GM12864 (cell line): ENCODE measurements at places on chromosomes 5 and 9.
A peak's percentile ranks its signal among the peaks of the same experiment; 100 is the strongest.

DNA sequence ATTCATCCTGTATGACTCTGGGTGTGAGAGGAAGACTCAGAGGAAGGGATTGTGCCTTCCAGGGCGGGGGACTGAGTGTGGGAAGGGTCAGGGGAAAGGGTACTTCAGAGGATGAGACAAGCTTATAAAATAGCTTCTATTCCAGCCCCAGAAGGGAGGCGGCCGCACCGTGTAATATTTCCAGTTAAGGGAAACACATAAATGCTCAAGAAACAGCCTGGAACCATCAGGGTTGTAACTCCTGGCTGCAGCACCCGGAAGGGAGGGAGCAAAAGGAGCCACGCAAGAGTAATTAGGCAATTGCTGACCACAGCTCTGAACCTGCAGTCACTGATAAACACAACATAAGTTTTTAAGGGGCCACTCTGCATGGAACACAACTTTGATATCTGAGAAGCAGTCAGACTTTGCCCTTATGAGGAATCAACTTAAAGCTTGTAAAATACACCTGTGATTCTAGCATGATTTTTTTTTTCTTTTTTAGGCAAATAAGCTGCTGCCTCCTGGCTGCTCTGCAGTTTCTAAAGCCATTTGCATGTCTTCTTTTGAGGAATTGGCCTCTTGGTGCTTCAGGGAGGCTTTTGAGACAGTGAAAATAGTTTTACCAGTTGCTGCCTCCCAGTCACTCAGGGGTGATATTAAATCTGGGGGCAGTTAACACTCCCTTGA, 382.7 kb downstream of the ENC1 start:
- DNase-seq = peak; percentile 40

DNA sequence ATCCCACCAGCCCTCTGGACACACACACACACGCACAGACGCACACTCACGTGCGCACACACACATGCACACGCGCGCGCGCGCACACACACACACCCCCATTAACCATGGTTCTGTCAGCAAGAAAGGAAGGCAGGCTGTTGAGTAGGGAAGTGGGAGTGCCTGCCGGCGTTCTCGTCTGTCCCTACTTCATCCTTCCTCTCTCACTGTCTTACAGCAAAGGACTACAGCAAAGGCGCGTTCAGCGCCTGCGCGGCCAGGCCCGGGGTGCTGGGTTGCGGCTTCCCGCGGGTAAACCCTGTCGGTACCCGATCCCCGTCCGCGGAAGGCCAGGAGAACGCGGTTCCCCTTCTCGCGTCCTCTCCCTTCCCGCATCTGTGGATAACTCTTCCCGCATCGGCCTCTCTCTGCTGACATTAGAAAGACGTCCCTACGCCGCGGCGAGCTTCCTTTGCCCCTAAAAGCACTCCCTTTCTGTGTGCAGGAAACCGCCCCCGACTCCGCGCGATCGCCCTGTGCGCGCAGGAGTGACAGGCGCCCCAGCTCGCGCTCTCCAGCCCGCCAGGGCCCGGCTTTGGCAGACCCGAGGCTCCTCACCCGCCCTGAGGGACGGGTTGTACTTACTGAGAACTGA, 219.2 kb downstream of the AGTPBP1 start:
- no peak for DNase-seq

DNA sequence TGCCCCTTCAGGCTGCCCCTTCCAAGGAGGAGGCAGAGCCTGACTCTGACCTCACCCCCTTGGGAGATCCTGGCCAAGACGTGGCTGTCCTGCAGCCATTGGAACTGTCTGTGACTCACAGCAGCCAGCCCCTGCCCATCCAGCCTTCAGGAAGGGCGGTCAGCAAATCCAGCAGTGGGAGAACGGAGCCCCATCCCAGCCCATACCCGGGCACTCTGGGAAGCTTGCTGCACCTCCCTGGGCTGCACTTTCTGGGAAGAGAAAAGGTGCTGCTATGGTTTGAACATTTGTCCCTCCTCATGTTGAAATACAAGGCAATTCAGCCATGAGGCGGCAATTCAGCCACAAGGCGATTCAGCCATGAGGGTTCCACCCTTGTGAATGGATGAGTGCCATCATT, 24.4 kb downstream of the CCDC187 start:
- no peak for DNase-seq

DNA sequence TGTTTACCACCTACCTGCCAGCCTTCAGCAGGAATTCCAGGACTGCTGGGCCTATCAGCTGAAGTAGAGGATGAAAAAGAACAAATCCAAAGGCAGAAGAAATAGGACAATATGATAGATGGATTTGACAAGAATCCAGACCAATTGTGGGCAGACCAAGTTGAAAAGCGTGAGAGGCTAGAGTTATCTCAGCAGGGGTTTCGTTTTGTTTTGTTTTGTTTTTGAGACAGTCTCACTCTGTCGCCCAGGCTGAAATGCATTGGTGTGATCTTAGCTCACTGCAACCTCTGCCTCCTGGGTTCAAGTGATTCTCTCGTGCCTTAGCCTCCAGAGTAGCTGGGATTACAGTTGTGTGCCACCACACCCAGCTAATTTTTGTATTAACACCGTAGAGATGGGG, 113.2 kb downstream of the PALM2AKAP2 start:
- DNase-seq = no peak

DNA sequence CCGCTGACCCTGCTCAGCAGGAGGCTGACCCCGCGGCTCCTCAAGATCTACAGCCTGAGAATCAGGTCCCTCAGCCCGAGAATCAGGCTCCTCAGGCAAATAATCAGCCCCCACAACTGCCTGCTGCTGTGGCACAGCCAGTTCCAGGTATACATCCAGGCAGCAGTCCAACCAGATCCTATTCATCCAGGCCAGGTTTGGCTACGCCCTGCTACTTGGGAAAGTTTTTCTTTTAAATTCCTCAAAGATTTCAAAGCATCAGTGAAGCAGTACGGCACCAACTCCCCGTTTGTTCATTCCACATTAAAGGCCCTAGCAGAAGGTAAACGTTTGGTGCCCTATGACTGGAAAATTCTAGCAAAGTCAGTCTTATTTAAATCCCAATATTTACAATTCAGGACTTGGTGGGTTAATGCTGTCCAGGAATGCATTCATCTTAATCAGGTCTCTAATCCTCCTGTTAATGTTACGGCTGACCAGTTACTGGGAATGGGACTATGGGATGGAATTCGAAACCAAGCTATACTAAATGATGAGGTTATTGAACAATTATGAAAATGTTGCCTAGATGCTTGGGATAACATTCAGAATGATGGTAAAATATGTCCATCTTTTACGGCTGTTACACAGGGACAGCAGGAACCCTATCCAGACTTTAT, 102.3 kb downstream of the SYK start:
- no peak for DNase-seq

- no peak for DNase-seq
Measured at GRCh38 chr9:36963346-36963745, 70.7 kb downstream of the PAX5 start.

DNA sequence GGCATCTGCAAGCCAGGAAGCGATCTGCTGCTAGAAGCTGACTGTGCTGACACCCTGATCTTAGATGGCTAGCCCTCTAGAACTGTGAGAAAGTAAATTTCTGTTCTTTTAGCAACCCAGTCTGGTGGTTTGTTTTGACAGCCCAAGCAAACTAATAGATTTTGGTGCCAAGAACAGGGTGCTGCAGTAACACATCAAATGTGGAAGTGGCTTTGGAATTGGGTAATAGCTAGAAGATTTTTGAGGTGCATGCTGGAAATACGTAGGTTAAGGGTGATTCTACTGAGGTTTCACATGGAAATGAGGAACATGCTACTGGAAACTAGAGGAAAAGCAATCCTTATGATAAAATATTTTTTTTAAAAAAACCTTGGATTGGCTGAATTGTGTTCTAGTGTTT, 153.5 kb upstream of the SH3GL2 start:
- DNase-seq = no peak

DNA sequence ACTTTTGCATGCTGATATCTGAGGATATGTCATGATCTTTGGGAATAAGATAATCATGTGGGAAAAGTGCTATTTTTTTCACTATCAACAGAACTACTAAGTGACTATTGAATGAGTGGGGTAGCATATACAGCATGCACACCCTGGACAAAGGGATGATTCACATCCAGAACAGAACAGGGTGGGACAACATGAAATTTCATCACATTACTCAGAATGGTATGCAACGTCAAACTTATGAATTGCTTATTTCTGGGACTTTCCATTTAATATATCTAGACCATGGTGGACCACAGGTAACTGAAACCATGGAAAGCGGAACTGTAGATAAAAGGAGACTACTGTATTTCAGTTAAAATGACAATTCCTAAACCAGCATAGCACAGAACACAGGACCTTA, 370.0 kb downstream of the HINT1 start:
- no peak for DNase-seq

DNA sequence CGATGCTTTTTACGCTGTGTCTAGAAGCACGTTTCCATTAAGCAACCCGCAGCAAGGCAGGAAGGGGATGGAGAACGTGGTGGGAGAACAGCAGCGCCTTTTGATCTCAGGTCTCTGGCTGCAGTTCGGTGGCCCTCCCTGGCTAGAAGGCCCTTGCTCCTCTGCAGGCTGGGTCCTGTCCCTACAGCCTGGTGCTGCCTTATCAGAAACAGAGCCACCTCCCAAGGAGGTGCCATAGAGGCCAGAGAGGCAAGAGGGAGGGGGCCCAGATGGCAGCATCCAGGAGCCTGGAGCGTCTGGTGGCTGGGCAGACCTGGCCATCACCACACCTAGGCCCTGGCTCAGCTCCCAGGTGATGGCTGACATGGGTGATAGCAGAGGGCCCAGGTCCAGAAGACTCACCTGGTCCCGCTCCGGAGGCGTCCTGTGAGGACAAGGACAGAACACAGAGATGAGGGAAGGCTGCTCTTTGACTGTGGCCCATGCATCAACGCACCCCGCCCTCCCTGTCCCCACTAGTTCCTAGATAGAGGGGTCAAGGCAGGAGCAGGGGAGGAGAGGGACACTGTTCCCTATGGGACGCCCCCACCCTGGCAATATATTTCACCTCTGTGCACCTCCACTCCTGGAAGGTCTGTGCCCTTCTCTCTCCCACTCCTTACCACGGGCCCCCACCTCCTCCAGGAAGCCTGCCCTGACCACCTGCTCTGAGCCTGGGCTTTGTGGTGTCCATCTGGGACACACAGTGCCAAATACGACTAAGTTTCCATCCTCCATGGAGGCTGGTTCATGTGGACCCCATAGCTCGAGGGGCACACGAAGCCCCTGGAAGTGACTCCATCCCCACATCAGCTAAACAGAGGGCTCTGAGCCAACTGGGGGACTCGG, 41.6 kb upstream of the SARDH start:
- DNase-seq = no peak

GRCh38 chr9:87640385-87640795, 85.5 kb upstream of the CTSL start:
- no peak for DNase-seq

DNA sequence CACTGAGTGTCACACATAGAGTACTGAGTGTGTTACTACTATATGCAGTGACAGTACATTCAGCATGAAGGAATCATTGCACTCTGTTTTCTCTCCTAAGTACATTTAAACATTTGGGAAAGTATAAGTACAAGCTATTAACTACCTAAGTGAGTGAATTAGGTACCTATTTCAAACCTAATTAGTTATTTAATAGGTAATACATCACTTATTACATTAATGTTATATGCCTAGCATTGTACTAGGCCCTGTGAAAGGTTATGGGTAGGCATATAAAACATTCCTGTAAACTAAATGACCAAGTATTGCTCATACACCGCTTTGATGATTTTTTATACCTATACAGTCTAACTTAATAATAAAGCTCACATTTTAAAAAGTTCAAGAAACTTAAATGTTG, 25.7 kb upstream of the PPP3R2 start:
- no peak for DNase-seq

GRCh38 chr9:22206833-22207232, 197.7 kb upstream of the CDKN2B start:
- DNase-seq = no peak

DNA sequence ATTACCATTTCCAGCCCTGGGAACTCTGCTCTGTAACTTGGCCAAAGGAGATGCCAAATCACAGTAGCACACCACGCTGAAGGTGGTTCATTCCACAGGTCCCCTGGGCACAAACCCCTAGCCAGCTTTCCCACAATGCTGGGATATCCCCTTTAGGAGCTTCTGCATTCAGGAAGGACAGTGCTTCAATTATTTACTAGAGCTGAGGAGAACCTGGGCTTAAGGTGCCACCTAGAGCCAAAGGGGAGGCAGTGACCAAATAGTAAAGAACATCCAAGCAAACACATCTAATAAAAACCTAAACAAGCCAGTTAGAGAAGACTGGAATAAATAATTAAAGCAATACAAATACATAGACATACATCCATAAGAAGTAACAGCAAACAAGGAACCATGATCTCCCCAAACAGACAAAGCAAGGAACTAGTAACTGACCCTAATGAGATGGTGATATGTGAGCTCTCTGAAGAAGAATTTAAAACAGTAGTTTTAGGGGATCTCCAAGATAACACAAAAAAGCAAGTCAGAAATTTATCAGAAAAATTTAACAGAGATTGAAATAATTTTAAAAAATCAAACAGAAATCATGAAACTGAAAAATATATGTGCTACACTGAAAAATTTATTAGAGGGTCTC, 14.6 kb downstream of the KIF4B start:
- DNase-seq = no peak

GRCh38 chr9:114914139-114914538, 16.3 kb downstream of the TNFSF8 start:
- no peak for DNase-seq

DNA sequence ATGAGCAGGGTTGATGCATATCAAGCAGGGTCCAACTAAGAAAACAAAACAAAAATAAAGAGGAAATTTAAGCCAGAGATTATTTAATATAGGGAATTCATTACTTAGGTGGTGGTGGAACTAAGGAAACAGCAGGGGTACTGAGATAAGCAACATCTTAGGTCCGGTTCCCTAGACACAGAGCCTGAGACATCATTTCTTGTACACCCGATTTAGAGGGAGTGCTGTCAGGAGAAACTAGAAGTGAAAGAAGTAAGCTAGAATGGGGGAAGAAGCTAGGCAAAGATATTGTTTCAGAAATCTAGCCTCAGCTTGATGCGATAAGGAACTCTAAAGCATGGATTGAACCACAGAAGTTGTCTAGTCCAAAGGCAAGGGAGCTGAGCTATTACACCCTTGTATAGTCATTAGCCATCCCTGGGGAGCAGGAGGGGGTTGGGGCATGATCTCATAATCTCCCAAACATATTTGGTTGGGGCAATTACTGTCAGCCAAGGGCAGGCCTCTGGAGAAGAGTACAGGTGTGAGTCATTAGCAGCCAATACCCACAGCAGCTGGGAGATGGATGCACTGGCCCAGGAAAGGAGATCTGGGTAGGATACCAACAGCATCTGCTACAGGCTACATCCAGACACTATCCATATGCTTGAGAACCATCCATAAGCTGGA, 194.5 kb downstream of the ARL15 start:
- DNase-seq = no peak

- DNase-seq = no peak
Measured at GRCh38 chr9:114089206-114089840, 9.8 kb downstream of the KIF12 start.

DNA sequence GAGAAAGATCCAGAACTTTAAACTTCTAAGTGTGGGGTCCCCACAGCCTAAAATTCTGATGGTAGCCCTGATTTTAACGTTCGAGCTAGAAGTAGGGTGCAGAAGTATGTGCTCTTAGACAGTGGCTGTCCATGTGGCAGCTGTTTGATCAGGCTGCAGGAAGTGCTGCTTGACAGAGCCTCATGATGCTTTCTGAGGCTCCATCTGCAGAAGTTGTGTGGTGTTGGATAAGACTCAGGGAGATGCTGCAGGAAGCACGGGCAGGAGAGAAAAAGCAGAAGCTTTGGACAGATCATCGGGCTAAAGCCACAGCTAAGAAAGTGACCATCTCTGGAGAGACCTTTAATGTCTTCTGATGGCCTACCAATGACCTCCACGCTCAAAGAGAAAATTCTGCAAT, 8.1 kb downstream of the MTMR12 start:
- DNase-seq = no peak

- DNase-seq = no peak
Measured at GRCh38 chr5:38607930-38608564, 51.6 kb upstream of the LIFR start.
